ENCODE measurements at places on chromosomes 7 and 10. TPM values are rescaled to one million over a fixed set of nuclear protein-coding genes. Genes with fewer than 3 reads are reported as not detected.
A peak's percentile ranks its signal among the peaks of the same experiment; 100 is the strongest.

The CYP3A7 gene
- not detected for total RNA-seq

The STAG3 gene
- total RNA-seq: 0.68 TPM

The RPEL1 gene
- not detected for total RNA-seq

The FAM25C gene
- total RNA-seq: 69.4 TPM

The ERVW-1 gene
- not detected for total RNA-seq

The ELOVL3 gene
- 50.3 TPM for total RNA-seq

The GIMAP2 gene
- 0.53 TPM for total RNA-seq

DNA sequence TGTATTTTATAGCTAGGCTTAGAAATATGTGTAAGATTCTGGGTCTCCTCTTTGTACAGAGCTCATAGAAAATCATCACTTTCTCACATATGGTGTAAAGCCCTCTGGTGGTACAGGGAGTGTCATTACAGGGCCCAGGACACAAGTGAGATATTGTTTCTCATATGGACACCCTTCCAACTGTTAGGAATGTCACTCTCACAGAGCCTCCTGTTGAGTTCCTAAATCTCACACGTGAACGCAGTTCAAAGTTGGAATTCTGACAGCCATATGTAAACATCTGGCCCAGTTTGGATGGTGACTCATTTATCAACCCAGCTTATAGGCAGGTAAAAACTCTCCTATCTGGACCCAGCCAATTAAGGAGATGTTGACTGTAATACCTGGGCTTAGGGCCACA is 35.4 kb upstream of the ZNF107 start:
- DNase-seq: no peak

DNA sequence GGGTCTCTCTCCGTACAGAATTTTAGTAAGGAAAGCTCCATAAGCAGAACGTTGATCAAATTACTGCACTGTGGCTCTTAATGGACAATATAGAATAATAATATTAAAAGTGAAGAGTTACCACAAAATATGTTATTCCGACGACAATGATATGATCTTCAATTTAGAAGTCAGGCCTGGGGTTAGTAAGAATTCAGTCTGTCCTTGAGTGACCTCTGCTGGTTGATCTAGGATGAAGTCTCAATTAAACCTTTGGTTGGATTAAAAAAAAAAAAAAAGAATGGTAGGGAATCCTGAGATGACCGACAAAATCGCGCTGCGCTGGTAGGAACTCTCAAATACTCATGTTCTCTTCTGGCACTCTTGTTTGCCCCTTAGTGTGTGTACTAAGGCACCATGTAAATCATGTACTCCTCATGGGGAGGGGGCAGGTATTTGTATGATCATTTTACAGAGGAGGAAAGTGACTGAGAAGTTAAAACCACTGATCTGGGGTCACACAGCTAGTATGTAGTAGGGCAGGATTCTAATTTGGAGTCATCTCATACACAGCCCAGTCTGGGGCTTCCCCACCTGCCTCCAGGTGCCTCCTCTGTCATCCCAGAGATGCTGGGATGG is 161.3 kb upstream of the NPVF start:
- DNase-seq: no peak

- peak; percentile 88 for DNase-seq
These were observed 4.8 kb downstream of the ELOVL3 start for GRCh38 chr10:102230861-102231356.

DNA sequence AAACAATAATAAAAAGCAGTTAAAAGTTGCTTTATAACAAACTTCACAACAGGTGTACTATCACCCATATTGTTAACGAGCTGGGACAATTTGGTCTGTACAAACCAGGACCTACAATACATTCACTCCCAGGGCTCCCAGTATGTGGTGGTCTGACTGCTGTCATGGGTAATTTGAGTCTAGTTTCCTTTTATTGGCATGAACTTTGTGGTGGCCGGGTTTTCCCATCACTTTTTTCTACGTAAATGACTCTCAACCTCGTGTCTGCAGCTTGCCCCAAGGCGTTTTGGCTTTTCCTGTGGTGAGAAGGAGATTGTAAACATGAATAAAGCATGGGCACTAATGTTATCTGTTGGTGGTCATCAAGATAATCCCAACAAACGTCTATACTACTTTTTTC is 118.7 kb upstream of the CDK6 start:
- DNase-seq: no peak

- no peak for DNase-seq
These were observed 58.5 kb downstream of the CPVL start for GRCh38 chr7:29087840-29088170.

DNA sequence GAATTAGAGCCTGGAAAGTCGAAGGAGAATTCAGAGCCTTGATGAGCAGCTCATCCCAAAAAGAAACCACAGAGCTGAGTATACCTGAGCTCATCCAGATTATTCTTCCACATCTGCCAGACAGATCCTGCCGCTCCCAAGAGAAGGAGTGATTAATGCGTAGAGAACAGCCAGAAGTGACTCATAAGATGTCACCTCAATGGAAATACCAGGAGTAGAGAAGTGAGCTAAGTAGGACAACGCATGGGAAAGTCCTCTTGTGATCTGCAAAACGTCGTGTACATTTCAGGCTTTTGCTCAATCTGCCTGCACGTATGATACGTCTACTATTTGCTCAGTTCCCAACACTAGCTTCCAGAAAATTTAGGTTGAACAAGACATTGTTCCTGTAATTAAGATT is 230.5 kb upstream of the AUTS2 start:
- DNase-seq: no peak

- DNase-seq: no peak
These were observed 330.1 kb upstream of the PHF14 start for GRCh38 chr7:10643545-10643944.

DNA sequence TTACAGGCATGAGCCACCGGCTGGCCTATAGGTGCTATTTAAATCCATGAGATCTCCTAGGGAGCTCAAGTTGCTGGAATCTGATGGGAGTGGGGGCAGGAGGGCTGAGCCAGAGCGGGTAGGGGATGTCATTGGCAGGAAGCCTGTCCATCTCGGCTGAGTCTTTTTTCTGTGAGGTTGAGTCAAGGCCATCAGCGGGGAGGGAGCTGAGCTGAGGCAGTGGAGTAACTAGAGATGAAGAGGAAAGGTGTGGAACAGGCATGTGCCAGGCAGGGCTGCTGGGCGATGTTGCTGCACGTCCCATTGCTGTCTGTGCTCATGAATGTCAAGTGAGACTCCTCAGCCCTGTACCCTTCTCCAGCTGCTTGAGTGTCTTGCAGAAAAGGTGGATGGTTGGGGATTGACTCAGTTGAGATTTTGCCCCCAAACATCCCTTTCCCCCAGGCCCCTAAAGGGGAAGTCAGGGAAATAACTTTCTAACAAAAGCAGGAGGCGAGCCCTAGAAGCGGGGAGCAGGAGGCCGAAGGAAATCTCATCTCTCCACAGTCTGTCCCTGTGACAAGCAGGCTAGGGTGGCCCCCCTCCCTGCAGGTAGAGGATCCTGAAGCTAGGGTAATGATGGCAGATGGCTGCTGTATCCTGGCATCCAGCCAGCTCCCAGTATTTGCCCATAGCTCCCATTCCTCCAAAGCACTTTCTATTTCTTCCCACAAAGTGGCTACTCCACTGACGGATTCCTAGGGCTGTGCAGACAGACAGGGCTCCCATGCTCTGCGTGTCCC is 5.4 kb downstream of the ATP6V1F start:
- DNase-seq: no peak

DNA sequence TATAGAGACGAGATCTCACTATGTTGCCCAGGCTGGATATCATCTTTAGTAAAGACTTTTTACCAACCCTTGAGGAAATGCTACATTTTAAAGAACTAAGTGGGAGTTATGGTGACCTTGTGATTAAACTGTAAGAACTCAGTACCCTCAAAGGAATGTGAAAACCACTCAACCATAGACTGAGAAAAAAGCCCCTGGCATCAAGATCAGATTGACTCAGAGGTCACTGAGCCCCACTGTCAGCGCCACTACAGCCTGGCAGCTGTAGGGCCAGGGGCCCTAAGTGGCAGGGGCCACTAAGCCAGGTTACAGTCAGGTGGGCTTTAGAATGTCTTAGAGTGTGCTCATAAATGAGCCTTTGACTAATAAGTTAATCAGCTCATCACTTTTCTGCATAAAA is 55.9 kb downstream of the APBB1IP start:
- no peak for DNase-seq

GRCh38 chr7:156423876-156424275 is 216.7 kb upstream of the RNF32 start:
- no peak for DNase-seq

- DNase-seq: no peak
These were observed 33.5 kb upstream of the DLD start for GRCh38 chr7:107857541-107857912.

DNA sequence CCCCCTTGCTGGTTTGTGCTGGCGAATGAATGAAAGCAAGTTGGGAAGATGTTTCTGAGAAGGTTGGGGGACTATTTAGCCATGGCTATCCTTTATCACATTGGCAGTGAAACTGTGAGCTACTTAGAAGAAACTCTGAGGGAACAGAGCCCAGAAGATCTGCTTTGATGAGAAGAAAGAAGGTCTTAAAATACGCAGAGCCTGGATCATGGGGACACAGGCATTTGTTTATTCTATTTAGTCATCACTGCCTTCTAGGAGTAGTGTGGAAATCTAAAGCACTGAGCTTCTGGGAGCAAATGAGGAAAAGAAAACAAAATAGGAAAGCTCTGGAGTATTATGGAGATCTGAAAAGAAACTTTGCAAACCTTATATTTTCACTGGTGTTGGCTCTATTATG is 28.5 kb downstream of the CPED1 start:
- DNase-seq: no peak

GRCh38 chr10:132145521-132146185 is 41.1 kb upstream of the DPYSL4 start:
- no peak for DNase-seq

- DNase-seq: no peak
These were observed 56.5 kb downstream of the MMRN2 start for GRCh38 chr10:86900955-86901354.

DNA sequence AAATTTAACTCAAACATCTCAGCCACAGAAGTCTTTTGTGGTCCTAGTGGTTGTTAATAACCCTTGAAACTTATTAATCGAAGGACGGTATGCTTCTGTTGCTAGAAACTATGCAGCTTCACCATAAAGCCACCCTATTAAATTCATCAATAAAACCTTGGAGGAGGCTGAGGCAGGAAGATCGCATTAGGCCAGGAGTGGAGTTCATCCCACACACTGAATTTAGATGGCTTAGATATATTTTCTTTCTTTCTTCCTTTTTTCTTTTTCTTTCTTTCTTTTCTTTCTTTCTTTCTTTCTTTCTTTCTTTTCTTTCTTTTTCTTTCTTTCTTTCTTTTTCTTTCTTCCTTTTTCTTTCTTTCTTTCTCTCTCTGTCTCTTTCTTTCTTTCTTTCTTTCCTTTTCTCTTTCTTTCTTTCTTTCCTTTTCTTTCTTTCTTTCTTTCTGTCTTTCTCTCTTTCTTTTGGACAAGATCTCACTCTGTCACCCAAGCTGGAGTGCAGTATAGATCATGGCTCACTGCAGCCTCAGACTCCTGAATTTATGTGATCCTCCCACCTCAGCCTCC is 30.9 kb upstream of the CASD1 start:
- no peak for DNase-seq

GRCh38 chr10:23818484-23818883 is 379.6 kb downstream of the OTUD1 start:
- no peak for DNase-seq

GRCh38 chr7:25611196-25611595 is 382.9 kb upstream of the NPVF start:
- DNase-seq: no peak

DNA sequence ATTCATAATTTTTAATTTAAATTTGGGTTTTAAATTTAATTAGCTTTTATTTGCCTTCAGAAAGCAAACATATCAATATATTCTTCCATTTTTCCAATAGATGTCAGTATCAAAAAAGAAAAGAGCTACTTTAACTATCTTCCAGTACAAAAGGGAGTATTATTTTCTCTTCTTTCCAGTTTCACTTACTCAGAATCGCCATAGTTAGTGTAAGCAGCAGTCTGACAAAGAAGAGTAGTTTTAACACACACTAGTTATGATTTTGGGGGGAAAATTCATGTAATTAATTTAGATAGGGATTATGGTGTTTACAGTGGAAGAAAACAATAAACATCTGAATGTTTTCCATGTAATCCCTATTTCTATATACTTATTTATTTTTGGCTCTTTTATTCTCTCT is 272.6 kb upstream of the DGKB start:
- no peak for DNase-seq
